GOT3 (cell line): ENCODE measurements at places on chromosomes 1 and 21.

DNA sequence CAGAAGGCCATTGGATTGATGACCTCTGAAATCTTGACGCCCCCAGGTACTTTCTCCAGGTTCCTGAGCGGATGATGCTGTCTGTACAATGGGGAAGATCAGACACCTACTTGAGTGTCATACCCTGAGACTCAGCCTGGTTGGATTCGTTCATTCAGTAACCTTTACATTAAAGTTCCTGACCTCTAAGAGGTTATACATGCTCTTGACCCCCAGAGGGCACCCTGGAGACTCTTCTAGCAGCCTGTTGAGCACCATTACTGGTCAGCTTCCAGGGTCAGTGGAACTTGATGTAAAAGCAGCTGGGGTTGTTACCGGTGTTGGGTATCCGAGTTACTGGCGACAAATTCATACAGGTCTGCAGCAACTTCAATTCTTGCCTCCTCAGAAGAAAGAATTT, 114.3 kb upstream of the ZNF678 start:
- DNase-seq: no peak

DNA sequence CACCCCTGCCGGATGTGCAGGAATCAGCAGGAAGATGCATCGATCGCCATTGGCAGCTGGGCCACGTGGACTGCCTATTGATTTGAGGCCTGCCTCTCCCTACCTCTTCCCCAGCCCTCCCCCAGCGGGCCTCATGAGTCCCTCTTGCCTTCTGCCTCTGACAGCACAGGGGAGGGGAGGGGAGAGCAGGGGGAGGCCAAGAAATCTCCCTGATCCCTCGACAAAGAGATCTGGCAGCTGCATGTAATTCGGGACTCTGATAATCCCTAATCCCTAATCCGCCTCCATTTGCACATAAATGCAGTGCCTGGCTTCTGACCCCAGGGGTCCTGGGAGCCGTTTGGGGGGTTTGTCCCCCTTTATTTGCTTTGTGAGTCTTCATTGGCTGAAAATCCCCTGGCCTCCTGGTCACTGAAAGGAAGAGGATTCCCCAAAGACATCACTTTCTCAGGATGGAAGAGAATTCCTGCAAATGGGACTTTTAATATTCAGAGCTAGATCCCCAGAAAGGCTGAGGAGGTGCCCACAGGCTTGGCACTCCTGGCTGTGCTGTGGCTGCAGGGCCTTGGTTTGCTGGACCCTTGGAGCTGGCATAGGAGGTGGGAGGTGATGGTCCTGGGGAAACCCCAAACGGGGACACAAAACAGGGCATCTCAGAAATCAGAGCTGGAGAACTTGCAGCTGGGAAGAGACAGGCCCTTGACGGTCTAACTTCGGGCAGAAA, 239.4 kb upstream of the POU3F1 start:
- DNase-seq: no peak

- DNase-seq: no peak
Observed at GRCh38 chr1:64581135-64581842, 111.4 kb downstream of the CACHD1 start.

DNA sequence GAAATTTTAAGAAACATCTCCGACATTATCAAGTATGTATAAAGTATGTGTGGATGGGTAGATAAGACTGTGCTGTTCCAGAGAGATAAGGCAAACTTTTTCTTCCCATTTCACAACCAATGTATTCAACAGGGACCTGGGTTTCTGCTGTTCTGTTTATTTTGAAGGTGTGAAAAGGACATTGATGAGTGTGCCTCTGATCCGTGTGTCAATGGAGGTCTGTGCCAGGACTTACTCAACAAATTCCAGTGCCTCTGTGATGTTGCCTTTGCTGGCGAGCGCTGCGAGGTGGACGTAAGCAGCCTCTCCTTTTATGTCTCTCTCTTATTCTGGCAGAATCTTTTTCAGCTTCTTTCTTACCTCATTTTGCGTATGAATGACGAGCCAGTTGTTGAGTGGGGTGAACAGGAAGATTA, 174.0 kb downstream of the CRB1 start:
- DNase-seq: no peak

- DNase-seq: no peak
Observed at GRCh38 chr21:44795342-44795741, 6.3 kb downstream of the UBE2G2 start.

DNA sequence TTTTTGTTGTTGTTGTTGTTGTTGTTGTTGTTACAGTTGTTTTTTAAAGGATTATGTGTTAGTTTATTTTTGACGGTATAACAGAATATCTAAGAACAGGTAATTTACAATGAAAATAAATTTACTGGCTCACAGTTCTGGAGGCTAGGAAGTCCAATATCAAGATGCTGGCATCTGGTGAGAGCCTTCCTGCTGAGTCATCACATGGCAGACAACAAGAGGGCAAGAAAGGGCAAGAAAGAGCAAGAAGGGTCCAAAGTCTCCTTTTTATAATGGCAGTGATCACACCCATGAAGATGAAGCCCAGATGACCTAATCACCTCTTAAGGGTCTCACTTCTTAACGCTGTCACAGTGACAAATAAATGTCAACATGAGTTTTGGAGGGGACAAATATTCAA, 142.1 kb downstream of the NEGR1 start:
- no peak for DNase-seq

- no peak for DNase-seq
Observed at GRCh38 chr1:198641966-198642668, 3.3 kb downstream of the PTPRC start.

GRCh38 chr1:111967886-111968285, 21.6 kb downstream of the KCND3 start:
- no peak for DNase-seq

DNA sequence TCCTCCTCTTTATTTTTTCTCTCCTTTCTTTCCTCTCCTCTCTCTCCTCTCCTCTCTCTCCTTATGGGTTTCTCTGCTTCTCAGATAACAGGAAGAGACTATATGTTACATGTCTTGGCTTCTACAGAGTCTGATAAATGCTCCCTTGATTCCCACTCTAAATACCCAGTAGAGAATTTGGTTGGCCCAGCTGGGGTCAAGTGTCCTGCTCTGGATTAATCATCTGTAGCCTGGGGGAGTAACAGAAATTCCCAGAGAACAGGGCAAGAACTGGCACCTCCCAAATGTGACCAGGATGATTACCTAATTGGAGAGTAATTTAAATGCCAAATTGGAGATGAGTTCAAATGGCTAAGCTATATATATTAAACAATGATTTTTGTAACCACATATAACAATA, 146.1 kb upstream of the LMO4 start:
- DNase-seq: no peak

DNA sequence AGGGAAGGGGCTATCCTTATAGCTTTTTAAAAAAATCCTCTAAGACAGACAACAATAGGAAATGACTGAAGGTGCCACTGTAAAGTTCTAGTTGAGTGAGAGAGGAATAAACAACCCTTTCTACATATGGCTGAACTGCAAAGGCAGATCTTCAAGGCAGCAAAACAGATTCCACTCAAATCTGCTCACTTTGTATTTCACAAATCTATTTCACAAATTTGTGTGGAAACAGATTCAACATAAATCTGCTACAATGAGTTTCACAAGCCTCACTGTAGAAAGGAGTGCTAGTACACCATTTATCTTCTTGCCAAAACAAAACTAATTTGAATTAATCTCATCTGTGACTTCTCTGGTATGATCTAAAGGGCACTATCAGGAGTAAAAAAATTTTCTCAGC, 451.3 kb downstream of the PLA2G4A start:
- DNase-seq: no peak

- no peak for DNase-seq
Observed at GRCh38 chr1:176033474-176033873, 173.6 kb downstream of the COP1 start.

GRCh38 chr1:153566414-153567371, 1.0 kb upstream of the S100A2 start:
- DNase-seq: peak; percentile 84

DNA sequence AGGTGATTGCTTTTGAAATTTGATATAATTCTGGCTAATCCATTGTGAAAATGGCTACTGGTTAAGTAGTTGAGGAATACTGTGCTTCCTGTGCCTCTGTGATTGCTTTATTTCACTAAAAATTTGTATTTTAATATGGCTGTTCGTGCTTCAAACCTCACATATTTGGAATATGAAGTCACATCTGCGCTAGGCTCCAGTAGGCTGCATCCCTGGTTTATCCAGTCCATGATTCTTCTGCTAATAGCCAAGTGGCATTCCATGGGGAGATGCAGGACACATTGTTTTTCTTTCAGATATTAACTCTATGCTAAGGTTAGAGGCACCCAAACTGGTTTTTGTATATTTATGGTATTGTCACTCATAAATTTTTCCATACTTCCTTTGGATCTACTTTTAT, 25.9 kb downstream of the DNM3 start:
- DNase-seq: no peak
